CD4-positive, alpha-beta memory T cell (primary cell): ENCODE measurements at places on chromosomes 16 and 17.

- peak; percentile 70 for DNase-seq
Observed at GRCh38 chr17:80782536-80783427, 208.9 kb upstream of the CHMP6 start.

DNA sequence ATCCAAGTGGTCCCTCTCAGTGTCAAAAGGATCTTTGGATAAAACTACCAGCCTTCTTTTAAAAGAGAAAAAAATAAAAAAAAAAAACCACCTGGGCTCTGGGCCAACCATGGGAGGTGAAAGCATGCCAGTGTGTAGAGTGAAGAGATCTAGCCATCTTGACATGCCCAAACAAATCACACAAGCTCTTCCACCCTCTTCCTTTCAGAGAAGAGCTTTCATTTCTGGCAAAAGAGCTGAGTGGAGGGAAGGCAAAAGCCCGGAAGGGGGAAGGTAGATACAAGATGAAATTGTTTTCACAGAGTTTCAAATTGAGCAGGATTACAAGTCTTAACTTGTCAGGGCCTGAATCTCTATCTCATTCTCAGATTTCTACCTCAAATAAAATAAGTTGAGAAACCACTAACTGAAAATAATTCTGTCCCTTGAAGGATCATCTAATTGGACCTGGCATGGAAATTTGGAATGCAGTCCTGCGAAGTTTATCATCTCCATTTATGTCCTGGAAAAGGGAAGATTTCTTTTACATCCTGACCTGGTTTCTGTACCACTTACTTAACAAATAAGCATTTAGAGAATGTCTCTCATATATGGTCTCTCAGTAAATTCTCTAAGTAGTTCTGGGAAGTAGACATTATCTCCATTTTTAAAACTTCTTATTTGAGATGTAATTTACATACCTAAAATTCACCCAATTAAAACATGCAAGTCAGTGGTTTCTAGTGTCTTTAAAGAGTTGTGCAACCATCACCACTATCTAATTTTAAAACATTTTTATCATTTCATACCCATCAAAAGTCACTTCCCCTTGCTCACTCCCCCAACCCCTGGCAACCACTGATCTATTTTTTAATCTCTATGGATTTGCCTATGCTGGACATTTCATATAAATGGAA is 93.7 kb downstream of the TANGO6 start:
- DNase-seq: no peak

- peak; percentile 89 for DNase-seq
Observed at GRCh38 chr17:2222901-2223616, 80.5 kb downstream of the SMG6 start.

GRCh38 chr17:60416368-60416925 is 5.8 kb upstream of the CHCT1 start:
- DNase-seq: no peak
